Stimulated activated CD4-positive, alpha-beta T cell treated with anti-CD3 and anti-CD28 coated beads, Interleukin-1b, Interleukin-23, amount 100 ng/mL, for 48 hours (primary cell): ENCODE measurements at places on chromosomes 16 and 17.

DNA sequence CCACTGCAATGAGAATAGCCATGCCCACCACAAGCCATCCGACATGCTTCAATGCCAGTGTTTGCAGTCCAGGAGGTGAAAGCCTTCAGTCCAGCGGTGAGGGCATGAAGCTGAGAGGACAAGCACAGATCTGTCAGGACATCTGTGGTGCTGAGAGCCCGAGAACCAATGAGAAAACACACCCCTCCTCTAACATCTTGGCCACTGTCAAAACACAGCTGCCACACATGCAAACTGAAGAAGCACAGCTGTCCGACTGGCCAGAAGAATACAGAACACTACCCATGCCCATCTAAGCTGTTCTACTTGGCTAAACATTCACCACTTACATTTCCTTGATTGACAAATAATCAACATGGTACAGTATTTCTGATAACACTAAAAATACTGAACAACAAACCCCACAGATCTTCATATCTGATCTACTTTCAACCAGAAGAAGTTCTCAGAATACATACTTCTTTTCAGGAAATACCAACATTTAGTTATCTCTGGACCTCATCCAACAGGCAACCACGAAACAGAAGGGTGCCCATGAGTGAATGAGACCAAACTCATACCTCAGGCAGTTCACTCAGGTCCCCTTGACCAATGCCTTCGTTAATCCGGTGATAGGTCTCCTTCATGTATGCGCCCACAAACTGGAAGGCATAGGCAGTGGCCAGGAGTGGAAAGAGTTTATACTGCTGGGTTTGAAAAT, 10.2 kb upstream of the FBF1 start:
- DNase-seq = no peak

DNA sequence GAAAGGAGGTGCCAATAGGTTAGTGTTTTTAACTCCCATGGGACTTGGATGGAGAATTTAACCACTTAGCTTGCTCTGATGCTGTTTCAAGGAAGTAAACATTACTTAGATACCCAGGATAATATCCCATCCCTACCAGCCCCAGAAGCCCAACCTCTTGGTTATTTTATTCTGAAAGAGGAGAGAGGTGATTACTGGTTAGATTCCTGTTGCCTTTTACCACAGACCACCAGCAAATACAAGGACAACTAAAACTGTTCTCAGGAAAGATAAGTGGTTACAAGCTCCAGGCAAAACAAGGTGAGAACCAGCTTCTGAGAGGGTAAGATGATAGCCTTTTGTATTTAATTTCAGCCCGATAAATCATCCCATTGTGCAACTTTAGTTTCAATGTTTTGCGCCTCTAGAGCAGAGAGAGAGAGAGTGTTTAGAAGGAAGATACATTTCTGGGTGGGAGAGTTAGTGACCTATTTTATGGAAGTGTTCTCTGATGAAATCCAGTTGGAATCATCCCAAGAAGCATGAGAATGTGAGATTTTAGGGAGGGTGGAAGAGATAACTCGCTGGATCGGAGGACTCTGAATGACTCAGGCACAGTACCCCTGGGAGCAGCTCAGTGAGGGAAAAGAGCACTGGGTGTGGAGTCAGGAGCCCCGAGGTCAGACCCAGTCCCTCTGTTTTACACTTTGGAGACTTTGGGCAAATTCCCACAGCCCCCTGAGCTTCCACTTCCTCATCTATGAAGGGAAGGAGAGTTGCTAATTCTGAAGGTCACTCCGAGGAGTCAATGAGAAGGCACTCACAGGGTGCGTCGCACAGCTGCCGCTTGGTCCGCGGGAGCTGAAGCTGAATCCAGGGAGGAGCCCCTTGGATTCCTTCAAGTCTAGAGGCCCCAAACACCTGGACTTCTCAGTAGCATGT, 12.1 kb downstream of the GLP2R start:
- no peak for DNase-seq

DNA sequence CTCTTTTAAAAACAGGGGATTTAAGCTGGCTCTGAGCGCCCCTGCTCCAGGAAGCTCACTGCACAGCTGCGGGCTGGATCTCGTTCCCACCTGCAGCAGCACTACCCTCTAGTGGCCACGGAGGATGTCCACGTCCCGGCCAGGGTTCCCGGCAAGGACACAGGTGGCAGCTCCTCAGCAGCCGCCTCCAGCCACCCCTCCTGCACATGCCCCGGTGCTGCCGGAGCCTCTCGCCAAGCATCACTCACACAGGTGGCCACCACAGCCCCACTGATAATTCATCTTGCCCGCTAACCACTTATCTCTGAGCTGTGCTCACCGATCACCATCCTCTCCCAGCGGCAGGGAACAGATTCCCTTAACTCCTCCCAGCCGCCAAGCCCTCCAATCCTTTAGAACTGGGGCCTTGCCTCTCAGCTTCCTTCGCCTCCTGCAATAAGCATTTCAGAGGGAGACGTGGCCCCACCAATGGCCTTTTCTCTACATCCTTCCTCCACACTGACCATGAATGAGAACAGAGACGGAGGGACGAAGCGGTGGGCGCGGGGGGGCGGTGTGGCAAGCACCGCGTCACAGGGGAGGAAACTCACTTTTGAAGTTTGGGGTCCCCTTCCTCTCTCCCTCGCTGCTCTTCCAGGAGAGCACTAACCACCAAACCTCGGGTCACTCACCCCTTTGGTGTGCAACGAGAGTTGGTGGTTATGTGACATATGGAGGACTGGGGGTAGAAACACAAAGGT, 222.1 kb downstream of the RBFOX3 start:
- peak; percentile 7 for DNase-seq

DNA sequence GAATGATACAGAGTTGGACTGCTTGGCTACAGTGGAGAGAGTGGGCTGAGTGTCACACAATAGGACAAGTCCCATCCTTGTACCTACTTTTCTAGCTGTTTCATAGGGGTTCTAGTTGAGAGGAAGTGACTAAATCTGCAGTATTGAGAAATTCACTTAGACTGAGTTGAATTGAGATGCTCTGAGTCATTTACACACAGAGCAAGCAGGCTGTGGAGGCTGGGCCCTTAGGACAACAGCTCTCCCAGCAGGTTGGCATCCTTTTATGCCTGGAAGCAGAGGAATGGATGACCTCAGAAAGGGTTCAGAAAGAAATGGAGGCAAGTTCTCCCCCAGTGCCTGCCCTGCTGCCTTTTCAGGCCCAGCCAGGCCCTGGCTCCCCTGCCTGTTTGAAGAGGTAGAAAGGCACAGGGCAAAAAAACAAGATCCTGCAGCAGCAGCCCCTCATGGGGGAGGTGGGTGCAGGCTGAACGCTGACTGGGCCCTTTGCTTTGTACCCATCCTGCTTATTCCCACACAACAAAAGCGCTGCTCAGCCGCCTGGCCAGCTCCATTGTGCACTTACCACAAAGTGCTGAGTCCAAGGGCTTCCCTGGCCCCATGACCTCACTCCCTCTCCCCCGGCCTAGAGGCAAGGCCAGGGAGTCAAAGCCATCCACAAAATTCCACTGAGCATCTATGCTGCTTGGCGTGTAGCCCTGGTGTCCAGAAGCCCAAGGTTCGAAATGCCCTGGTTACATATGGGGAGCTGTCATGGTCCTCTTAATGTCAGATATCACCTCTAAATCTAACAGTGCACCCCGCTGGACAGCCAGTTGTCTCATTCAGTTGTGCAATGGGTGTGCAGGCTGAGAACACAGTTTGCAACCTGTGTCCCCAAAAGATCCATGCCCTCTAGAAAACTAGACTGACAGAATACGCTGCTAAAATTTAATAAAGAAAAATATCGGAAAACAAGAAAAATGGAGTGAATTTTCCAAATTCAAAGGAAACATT, 5.4 kb upstream of the CRYBA1 start:
- peak; percentile 44 for DNase-seq

- DNase-seq = no peak
These were observed 99.9 kb downstream of the OR1D5 start for GRCh38 chr17:2963332-2964027.

- DNase-seq = no peak
These were observed 37.5 kb downstream of the IL21R start for GRCh38 chr16:27439271-27440018.

GRCh38 chr17:8734876-8735275, 9.8 kb downstream of the CCDC42 start:
- DNase-seq = no peak

DNA sequence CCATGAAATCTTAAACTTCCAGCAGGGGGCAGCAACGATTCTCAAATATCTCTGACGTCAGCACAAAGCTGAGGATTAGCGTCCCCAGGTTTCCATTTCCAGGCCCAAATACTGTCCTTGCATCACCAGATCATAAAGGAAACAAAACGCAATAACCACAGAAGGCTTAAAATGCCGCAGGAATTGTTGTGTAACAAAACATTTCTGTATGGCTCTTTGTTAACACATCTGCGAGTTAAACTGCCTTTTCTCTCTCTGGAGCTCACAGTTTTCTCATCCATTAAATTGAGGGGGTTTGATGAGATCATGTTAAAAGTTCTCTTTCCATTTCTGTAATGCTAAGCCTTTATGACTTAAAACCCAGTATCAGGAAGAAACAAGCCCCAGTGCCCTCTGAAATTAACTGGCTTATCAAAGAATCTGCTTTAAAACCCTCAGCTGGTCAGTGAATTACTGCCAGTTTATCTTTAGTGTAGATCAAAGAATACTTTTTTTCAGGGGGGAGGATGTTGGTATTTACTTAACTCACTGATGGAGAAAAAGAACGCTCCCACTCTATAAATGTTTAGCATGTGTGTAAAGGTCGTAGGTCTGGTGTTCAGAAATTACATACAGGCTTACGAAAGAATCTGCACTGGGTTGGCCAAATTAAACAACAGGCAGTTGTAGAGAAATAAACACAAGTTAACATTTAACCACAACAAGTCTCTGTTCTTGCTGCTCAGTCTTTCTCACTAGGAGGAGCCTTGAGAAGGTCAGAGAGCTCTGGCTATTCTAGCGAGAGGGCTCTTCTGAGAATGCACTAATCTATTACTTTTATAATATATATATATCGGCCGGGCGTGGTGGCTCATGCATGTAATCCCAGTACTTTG, 10.6 kb upstream of the TERF2 start:
- peak; percentile 61 for DNase-seq

- DNase-seq = no peak
These were observed 103.5 kb downstream of the WSCD1 start for GRCh38 chr17:6173653-6174052.

GRCh38 chr16:8958344-8959167, 5.2 kb downstream of the USP7 start:
- no peak for DNase-seq

DNA sequence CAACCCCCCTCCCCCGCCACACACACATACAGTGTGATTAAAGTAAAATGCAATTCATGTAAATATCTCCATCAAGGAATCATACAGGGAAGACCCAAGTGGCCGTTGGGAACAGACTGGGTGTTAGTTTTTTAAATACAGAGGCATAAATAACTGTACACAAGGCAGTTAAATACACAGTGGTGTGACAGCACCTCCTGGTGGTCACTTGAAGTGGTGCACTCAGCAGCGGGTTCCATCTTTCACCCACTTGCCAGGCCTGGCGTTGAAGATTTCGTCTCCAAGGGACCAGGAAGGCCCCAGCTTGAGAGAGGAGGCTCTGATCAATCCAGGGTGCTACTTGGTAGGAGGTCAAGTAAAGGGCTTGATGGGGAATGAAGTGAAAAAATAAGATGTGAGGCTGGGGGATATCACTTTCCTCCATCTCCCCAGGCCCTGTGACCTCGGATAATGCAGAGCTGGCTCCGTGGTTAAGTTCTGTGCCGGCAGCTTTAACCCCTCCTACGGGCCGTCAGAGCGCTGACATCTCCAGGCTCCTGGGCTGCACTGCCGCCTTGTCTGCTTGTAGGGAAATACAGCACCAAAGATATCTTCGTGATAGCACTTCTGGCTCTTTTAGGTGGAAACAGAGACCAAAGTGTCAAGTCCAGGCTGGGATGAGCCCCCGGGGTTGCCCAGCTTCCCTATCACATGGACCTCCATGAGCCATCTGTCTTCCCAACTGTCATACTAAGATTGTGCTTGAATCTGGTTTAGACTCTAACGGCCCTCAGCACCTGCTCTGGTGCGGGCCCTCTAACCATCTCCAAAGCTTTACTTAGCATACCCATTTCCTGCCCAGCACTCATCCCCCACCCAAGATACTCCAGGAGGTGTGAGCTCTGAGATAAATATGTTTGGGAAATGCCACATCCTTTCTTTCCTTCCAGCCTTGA, 20.7 kb downstream of the LGALS9 start:
- DNase-seq = peak; percentile 71

GRCh38 chr17:18143044-18143936, 34.7 kb downstream of the MYO15A start:
- no peak for DNase-seq

- no peak for DNase-seq
These were observed 13.2 kb upstream of the MYH11 start for GRCh38 chr16:15870011-15870410.

- no peak for DNase-seq
These were observed 1.6 kb downstream of the CA7 start for GRCh38 chr16:66845791-66846221.
